ENCODE measurements at places on chromosomes 13 and 19.

DNA sequence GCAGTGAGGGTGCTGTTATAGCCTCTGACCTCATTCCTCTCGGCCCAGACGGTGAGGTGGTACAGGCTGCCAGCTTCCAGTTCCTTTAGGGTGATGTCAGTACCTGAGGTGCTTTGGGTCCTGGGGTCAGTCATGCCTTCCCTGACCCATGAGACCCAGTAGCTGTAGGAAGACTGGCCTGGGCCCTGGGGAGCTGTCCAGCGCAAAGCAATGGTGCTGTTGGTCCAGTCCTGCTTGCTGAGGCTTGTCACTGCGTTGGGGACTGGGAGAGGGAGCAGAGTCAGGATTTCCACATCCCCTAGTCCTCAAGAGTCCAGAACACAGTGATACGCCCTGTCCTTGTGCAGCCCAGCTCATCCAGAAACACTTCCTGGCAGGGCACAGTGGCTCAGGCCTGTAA, 10.7 kb downstream of the PTPRH start:
- DNase-seq: no peak

DNA sequence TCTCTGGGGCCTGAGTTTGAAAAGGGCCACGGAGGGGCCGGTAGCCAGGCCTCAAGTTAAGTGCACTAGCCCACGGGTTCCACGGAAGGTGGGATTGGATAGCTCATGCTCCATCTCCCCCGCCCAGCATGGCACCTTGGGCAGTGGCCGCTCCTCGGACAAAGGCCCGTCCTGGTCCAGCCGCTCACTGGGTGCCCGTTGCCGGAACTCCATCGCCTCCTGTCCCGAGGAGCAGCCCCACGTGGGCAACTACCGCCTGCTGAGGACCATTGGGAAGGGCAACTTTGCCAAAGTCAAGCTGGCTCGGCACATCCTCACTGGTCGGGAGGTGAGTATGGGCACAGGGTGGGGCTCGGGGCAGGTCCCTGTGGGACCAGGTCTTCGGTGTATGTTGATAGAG, 7.8 kb downstream of the MARK4 start:
- no peak for DNase-seq

GRCh38 chr13:22562116-22562515, 618.7 kb upstream of the SGCG start:
- DNase-seq: no peak

DNA sequence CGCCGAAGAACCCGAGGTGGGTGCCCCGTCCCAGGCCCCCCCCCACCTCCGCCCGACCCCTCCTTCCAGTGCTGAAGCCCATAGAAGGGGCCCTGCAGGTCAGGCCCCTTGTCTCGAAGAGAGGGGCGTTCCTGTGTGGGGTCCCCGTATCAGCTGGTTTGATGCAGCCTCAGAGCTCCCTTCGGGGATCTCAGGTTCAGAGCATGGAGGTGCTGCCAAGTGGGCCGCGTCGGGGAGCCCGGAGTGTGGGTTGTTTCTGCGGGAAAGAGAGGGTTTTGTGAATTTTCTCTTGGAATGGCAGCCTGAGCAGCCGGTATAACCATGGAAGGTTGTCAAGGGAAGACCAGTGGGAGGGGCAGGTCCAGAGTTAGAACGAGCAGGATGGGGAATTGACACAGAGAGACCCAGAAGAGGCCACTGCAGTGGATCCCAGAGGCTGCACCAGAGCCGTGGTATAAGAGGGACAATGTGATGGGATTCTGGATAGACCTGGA, 384 bp downstream of the TRAPPC2B start:
- DNase-seq: no peak

DNA sequence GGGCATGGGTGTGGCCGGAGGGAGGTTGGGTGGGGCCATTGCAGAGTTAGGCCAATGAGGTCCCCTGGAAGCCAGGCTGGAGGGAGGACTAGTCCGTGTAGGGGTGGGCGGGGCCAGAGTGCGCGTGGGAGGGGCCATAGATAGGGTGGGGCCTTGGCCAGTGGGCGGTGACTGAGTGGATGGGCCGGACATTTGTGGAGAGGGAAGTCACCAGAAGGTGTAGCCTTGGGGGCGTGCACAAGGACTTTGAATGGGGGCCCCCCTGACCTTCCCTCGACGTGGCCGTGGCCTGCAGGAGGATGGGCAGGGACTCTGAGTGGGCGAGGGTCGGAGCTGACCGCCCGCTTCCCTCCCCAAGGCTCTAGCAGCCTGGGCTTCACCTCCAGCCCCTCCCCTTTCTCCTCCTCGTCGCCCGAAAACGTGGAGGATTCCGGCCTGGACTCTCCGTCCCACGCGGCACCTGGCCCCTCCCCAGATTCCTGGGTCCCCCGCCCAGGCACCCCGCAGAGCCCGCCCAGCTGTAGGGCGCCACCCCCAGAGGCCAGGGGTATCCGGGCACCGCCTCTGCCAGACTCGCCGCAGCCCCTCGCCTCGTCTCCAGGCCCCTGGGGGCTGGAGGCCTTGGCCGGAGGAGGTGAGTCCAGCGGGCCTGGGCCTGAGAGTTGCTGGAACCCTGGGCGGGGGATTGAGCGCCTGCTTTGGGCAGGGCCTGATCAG, 16.5 kb upstream of the B3GNT3 start:
- no peak for DNase-seq

GRCh38 chr13:95180513-95181245, 120.6 kb downstream of the ABCC4 start:
- no peak for DNase-seq

DNA sequence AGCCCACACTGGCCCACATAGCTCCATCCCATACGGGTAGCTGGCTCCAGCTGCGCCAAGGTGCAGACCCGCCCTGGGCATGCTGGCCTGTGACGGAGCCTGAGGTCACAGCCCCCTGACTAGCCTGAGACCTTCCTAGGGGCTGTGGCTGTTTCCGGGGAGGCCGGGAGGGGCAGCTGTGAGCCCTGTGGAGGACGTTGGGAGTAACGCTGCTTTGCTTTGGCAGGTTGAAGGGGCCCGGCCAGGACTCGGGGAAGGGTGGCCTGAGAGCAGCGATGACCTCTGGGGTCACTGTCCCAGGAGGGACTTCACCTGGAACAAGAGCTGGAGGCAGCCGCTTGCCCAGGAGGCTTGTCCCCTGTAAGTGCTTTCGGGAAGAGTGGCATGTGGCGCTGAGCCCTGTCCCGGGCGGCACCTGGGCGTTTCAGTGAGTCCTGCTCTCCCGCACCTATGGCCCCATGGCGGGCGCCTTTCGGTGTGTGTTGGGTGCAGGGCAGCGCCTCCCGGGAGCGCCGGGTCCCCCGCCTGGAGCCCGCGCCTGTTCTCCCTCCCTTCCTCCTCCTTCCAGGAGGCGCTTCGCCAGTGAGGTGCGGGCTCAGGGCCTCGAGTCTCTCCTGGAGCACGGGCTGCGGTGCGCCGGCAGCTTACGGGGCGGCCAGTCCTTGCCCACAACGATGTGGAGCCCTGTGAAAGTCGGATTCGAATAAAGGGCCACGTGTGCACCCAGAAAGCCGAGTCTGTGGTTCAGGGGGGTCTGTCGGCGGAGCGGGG, 1.1 kb upstream of the FAM174C start:
- no peak for DNase-seq

DNA sequence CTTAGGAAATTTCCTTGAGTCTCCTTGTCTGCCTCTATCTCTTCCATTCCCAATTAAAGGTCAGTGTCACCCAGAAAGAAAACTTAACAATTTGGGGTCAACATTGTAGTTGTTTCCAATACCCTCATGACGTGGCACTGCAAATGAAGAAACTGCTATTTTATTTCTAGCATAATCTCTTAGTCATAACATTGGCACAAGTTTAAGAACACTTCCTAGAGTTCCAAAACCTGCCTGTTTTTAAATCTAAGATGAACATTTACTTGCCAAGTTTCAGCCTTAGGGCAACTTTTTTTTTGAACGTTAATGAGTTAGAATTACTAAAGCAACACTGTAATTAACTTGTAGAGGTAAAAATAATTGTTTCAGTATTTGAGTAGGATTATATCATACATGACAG, 108.0 kb downstream of the LMO7 start:
- DNase-seq: no peak

DNA sequence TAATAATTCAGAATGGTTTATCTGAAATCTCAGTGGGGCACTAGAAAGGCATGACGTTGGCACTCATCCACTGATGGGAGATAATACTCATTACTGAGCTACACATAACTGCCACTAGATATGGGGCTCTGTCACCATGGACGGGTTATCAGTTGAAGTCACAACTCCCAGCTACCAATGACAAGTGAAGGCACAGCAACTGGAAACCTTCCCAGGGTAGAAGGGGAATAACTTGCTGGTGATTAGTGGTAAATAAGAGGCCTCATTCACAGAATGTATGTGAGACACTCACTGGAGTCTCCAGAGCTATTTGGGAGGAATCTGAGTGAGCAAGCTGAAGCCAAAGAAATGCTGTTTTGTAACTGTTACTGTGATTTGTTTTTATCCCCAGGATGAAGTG, 249.6 kb downstream of the ENOX1 start:
- DNase-seq: no peak

GRCh38 chr13:100069278-100069677, 19.6 kb upstream of the PCCA start:
- DNase-seq: no peak

GRCh38 chr13:33978653-33979052, 160.7 kb downstream of the RFC3 start:
- no peak for DNase-seq

GRCh38 chr19:35596366-35596999, 10.5 kb downstream of the PMIS2 start:
- DNase-seq: no peak
